Thoracic aorta (tissue), 2 donors: ENCODE measurements at places on chromosomes 5 and 9. TPM values are rescaled to one million over a fixed set of nuclear protein-coding genes. Genes with fewer than 3 reads are reported as not detected.

- H3K4me1 ChIP-seq = peaks cover 15% of the 10 kb centered on the region
- DNase-seq = no peak
- H3K27ac ChIP-seq = no peak overlapping the region
- H3K4me3 ChIP-seq = no peak overlapping the region
Measured at GRCh38 chr9:89888677-89889076, 283.9 kb downstream of the GADD45G start.

Gene PDGFRB
- 421 TPM for total RNA-seq

Gene FRMPD1
- total RNA-seq = not detected

DNA sequence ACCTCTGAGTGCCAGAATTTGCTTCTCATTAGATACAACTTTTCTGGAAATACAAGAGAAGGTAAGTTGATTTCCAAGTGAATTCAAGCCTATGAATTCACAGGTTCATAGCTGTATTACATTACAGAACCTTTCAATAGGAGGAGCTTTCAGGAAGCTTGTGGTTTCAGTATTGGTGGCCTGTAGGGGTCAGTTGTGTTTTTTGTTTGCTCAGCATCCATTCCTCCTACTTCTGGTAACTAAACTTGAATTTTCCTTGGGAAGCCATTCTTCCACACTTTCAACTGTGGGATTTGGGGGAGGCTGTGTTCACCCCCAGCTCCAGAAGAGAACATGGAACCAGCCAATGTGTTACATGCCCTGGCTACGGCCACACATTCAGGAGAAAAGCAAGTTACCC, 5.6 kb upstream of the CYSTM1 start:
- H3K4me1 ChIP-seq = peaks cover 10% of the 10 kb centered on the region
- no peak for DNase-seq
- H3K4me3 ChIP-seq = no peak overlapping the region
- no peaks in the 10 kb centered on the region for H3K27me3 ChIP-seq

GRCh38 chr9:101037430-101037829, 8.9 kb downstream of the PLPPR1 start:
- no peaks in the 10 kb centered on the region for H3K36me3 ChIP-seq
- no peak overlapping the region for H3K27ac ChIP-seq
- no peak overlapping the region for H3K4me3 ChIP-seq
- no peaks in the 10 kb centered on the region for H3K4me1 ChIP-seq
- H3K27me3 ChIP-seq = no peaks in the 10 kb centered on the region

Gene CA9
- total RNA-seq = not detected

DNA sequence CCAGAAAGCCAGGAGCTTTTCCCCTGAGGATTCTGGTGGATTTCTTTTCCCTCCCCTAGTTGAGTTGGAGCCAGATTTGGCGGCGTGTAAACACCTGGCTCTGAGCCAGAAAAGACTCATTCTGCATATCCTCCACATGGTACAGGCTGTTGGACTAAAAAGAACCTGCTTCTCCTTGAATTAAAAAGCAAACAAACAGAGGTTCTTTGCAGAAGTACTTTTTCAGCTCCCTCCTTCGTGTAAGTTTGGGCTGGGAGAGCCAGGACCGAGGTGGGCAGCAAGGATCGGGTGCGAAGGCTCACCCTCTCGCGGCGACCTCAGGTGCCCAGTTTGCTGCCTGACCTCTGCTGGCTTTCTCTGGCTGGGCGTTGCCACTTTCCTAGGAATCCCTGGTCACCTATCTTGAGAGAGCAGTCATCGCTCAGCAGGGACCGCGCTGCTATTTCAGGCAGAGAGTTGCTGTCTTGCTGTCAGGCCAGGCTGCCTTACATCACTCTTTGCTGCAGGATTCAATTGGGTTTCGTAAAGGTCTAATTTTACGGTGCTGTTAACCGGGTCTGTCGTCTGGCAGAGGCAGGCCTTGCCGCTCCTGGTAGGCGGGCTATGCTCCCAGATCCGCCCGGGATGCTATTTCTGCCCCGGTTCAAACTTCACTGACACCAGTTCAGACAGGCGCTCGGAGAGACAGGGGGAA, 3.2 kb downstream of the PAPPA start:
- H3K27me3 ChIP-seq = no peaks in the 10 kb centered on the region
- H3K4me3 ChIP-seq = peak overlapping the region; percentile 81
- H3K27ac ChIP-seq = peak overlapping the region; percentile 86
- H3K4me1 ChIP-seq = peaks cover 25% of the 10 kb centered on the region

GRCh38 chr9:130539420-130540223, 39.8 kb upstream of the FUBP3 start:
- peaks cover 3% of the 10 kb centered on the region for H3K4me1 ChIP-seq
- no peak for DNase-seq
- no peak overlapping the region for H3K4me3 ChIP-seq
